ENCODE measurements at places on chromosomes 5 and 9.
A peak's percentile ranks its signal among the peaks of the same experiment; 100 is the strongest.

- DNase-seq = no peak
These were observed 37.8 kb upstream of the CARTPT start for GRCh38 chr5:71681296-71681695.

DNA sequence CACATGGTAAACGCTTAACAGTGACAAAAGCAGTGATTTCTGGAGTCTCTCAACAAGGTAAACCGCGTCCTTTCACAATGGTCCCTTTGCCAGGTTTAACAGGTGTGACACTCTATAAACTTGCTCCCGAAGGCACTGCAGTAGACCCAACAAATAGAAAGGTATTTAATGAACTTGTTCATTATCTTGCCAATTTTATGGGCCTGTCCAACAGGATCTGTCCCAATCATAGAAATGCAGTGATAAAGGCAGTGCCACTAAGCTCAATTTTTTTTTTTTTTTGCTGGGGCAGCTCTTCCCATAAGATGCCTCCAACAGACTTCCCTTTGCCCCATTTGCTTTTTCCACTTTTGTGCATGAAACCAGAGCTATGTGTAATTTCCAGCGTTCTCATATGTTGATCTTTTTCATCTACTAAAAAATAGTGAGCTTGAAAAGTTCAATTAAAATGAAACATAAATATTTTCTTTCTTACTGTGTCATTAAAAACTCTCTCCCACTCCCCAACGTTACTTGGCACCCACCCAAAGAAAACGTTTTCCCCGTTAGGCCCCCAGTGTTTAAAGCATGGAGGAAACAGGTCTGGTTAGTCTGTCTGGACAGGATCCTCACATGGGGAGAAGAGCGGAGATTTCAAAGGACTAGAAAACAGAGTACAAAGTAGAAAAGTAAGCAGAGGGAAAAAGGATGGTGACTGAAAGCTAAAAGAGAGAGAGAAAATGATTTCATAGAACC, 80.9 kb upstream of the SPATA31D4 start:
- no peak for DNase-seq

GRCh38 chr9:92563116-92564100, 27.6 kb upstream of the ECM2 start:
- DNase-seq = no peak

GRCh38 chr5:97164846-97165245, 18.2 kb downstream of the RIOK2 start:
- DNase-seq = no peak

DNA sequence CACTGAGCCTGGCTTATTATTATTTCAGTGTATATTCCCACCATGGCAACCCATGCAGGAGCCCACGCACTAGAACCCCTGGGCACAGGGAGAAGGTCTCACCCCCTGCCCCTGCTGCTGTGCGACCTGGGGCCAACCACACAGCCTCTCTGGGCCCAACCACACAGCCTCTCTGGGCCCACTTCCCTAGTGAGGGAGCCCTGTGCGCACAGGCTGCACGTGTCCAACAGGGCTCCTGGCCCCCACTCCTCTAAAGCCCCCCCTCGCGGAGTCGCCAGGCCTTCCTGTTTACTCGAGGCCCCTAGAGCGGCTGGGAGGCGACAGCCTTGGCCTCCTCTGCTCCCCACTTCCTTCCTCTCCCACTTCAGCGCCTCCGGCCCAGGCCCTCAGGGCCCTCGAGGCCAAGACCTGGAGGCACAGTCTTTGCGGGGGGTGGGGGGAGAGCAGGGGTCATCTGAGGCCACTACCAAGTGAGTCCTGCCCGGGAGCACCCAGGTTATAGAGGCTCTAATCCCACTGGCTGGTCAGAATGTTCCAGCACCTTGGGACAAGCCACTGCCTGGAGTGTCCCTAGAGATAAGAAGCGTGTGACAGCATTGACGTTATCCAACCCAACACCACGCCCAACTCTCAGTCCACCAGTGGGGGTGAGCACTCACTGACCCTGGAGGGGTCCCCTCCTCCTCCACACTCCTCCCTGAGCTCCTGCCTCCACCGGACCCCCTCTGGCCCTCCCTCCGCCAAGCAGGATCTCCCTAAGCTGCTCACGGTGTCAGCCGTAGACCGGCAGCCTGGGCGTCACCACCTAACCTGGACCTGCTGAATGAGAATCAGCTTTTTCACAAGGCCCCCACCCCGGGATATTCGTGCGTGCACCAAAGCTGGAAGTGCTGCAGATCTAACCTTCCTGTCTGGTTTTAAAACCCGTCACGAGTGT, 7.9 kb upstream of the ENG start:
- DNase-seq = peak; percentile 20

DNA sequence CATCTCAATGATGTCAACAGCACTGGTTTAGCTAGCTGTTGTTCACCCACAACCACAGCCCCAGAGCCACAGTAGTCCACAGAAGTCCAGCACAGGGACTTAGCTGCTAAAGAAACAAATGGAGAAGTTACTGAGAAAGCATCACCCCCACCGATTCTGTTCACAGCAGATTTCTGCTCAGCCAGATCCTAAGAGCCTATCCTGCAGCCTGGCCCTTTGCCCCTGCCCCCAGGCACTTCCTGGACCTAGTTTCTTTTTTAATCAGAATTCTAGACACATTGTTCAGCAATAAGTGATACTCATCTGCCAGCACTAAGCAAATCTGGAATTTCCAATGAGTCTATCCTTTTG, 7.4 kb downstream of the B4GALT1 start:
- no peak for DNase-seq

- DNase-seq = no peak
These were observed 8.4 kb upstream of the RGS3 start for GRCh38 chr9:113454914-113455761.

DNA sequence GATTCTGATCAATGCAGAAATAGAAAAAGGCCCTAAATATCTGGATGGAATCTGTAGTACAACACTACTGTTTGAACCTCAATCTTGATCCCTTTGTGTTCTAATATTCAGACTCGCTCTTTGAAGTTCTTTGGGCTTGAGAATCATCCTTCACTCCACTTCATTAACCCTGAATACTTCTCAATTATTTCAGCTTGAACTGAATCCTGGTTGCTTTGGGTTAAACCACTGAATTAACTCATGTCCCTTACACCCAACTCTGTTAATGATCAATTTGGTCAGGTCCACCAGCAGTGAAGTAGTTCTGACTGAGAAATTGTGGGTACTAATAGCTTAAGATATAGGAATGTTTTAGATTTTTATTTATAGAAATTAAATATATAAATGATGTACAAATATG, 1707.2 kb upstream of the ACO1 start:
- DNase-seq = no peak

DNA sequence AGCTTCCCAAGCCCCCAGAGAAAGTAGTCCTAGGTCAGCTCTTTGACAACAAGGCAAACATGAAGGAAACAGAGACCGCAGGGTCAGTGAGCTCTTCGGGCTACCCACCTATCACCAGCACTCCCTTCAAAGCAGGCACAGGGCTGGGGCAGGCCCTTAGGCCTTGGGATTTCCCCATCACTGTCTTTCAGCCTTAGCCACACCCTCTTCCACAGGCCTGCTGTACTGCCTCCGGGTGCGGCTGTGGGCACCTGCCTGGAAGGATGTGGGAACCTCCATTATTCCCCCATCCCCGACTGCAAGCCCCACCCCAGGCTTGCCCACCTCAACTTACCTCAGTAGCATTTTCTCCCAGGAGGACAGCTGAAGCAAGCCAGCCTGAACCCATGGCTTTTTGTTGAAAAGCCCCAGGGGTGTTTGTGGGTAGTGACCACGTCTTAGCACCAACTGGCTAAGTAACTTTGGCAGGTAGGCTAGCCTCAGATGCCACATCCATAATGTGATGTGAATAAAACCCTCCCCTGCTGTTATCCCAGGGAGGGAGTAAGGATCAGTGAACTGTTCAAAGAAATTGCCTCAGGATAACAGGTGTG, 100.2 kb downstream of the PIK3R1 start:
- peak; percentile 9 for DNase-seq

GRCh38 chr5:53130266-53130665, 20.7 kb upstream of the MOCS2 start:
- no peak for DNase-seq

DNA sequence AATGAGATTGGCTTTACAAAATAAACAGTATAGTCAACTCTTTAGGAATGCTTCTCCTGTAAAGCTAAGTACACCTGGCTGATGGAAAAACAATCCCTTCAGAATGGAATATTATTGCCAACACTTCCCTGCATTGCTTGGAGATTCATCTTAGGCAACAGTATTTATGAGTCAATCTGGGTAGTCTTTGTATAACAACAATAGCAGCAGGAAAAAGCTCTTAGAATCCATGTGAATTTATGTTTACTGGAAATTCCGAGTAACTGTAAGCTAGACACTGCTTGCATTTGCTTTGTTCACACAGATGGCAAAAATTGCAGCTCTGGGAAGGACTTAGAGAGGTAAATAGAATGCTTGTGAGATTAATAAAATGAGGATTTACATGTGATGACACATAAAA, 101.7 kb upstream of the NTRK2 start:
- no peak for DNase-seq

DNA sequence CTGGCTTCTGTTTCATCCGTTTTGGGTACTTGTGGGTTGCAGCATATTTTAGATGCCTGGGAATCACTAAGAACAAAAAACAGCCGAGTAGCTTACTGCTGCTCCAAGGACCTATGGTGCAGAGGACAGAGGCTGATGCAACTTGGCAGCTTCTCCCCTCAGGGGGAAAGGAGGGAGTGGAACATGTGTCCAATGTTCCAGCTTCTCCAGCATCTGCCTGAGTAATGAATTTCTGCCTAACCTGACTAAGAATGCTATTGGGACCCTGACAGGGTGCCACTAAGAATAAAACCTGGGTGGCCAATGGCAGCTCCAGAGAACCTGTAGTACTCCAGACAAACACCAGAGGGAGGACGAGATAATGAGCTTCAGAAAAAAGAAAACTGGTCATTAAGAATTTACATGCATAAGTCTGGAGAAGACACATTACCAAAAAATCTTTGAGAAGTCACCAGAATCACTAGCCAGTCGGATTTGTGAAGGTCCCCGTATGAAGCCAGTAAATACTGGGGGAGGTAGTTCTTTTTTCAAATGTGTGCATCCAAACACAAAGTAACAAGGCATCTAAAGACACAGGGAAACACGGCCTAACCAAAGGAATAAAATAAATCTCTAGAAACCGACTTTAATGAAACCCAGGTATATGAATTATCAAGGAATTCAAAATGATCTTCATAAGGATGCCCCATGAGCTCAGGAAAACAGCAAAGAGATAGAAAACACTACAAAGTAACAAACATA, 293.5 kb downstream of the HINT1 start:
- DNase-seq = peak; percentile 2

GRCh38 chr9:20623021-20623747, 885 bp upstream of the MLLT3 start:
- no peak for DNase-seq

- no peak for DNase-seq
These were observed 235.9 kb downstream of the EPB41L4A start for GRCh38 chr5:112183103-112183711.

GRCh38 chr5:136146201-136146600, 13.6 kb downstream of the SMAD5 start:
- DNase-seq = no peak

- DNase-seq = no peak
These were observed 159.7 kb downstream of the DOCK2 start for GRCh38 chr5:169796731-169797130.

GRCh38 chr9:7146582-7146981, 388.8 kb downstream of the KDM4C start:
- no peak for DNase-seq
